ENCODE measurements at places on chromosomes 7 and 10.

- DNase-seq, result no peak
These were observed 23.7 kb upstream of the CDH23 start for GRCh38 chr10:71372882-71373495.

DNA sequence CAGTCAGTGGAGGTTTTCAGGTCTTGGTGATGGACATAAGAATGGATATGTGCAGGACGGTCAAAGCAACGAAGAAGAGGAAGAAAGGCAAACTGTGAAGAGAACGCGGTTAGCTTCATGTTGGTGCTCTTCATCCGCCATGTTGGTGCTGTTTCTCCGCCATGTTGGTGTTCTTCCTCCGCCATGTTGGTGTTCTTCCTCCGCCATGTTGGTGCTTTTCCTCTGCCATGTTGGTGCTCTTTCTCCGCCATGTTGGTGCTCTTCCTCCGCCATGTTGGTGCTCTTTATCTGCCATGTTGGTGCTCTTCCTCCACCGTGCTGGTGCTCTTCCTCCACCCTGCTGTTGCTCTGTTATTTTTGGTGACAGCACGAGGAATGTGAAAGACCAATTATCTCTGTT is 95.4 kb downstream of the DOCK1 start:
- DNase-seq, result no peak

DNA sequence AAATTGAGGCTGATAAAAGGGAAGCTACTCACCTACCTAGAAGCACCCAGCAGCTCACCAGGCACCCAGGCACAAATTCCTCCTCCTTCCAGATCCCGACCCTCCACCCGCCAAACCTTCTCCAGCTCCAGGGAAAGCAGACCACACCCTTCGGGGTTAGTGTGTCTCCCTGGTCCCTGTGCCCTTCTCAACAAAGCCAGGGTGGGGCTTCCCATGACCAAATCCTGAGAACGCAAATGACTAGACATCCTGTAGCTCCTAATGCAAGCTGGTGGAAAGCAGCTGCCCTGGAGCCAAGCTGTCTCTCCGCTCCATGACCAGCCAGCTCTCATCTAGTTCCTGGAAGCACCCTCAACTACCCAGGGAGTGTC is 4.4 kb downstream of the TBX20 start:
- no peak for DNase-seq

GRCh38 chr7:6232534-6232933 is 39.9 kb downstream of the CYTH3 start:
- no peak for DNase-seq
